ENCODE measurements at places on chromosomes 13 and 19. TPM values are rescaled to one million over a fixed set of nuclear protein-coding genes. Genes with fewer than 3 reads are reported as not detected.

The MRPL57 gene
- polyA plus RNA-seq, result 20.4 TPM

The DCLK1 gene
- 7.0 TPM for polyA plus RNA-seq

The ZNF583 gene
- 11.9 TPM for polyA plus RNA-seq

The MYH14 gene
- 22.9 TPM for polyA plus RNA-seq

The LRP3 gene
- 16.3 TPM for polyA plus RNA-seq

GRCh38 chr13:79374578-79374977, 31.5 kb downstream of the RBM26 start:
- DNase-seq, result no peak

- no peak for DNase-seq
Measured at GRCh38 chr13:97395447-97396136, 38.4 kb upstream of the RAP2A start.

GRCh38 chr13:53901593-53901992, 873.0 kb downstream of the OLFM4 start:
- DNase-seq, result no peak

- peak; percentile 57 for DNase-seq
Measured at GRCh38 chr13:44191504-44192171, 182.0 kb upstream of the SERP2 start.

- no peak for DNase-seq
Measured at GRCh38 chr19:45218911-45219743, 26.1 kb downstream of the EXOC3L2 start.

GRCh38 chr13:93307136-93307535, 80.5 kb downstream of the GPC6 start:
- no peak for DNase-seq

DNA sequence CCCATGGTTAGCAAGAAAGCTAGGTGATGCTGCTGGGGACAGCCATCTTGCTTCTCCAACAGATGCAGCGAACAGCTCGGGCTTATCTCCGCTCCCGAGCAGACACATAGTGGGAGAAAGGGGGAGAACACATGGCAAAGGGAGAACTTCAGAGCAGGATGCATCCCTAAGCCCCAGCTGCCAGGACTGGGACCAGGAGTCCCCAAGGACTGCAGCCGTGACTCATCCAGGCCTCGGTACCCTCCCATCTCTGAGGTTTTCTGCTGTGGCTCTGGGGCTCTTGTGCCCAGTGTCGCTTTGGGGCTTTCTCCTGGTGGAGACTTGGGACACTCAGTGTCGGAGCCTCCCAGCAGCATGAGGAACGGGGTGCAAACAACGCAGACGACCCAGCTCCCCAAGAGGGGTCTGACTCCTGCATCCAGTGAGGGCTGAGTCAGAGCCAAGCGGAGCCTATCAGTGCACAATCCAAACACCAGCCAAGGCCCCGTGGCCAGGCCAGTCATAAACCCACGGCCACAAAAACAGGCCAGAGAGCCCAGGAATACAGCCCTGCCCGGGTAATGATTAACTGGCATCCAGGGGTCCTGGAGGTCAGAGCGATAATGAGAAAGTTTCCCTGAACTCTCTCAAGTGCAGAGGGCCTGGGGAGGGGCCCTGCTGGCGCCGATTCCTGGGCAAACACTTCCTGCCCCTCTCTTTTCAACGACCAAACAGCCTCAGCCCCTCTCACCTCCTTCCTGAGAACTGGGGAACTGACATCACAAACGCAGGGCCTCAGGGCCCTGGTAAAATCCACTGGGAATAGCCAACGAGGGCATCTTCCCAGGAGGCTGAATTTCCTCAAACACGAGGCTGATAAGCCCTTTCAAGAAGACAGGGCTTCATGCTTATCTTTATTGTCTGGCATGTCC, 202.9 kb downstream of the USP12 start:
- DNase-seq, result no peak

GRCh38 chr19:51766461-51766860, 5.5 kb downstream of the FPR2 start:
- DNase-seq, result no peak

DNA sequence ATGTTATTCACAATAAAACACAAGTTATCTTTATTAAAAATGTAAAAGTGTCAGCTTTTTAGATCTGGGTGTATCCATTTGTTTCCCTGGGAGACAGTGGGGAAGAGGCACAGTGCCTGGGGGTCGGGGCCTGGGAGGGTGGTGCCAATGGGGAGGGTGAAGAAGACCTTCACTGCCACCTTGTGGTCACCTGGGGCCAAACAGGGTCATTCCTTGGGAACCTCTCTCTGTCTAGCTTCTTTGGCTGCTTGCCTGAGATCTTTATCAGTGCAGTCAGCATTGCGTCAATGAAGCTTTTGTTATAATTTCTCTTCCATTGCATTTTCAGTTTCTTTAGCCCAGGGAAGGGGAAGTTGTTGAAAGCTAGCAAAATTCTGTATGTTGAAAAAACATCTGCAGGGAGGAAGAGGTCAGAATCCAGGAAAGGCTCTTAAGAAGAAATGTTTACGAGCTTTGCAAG, 39.1 kb downstream of the PCDH8 start:
- DNase-seq, result peak; percentile 67

DNA sequence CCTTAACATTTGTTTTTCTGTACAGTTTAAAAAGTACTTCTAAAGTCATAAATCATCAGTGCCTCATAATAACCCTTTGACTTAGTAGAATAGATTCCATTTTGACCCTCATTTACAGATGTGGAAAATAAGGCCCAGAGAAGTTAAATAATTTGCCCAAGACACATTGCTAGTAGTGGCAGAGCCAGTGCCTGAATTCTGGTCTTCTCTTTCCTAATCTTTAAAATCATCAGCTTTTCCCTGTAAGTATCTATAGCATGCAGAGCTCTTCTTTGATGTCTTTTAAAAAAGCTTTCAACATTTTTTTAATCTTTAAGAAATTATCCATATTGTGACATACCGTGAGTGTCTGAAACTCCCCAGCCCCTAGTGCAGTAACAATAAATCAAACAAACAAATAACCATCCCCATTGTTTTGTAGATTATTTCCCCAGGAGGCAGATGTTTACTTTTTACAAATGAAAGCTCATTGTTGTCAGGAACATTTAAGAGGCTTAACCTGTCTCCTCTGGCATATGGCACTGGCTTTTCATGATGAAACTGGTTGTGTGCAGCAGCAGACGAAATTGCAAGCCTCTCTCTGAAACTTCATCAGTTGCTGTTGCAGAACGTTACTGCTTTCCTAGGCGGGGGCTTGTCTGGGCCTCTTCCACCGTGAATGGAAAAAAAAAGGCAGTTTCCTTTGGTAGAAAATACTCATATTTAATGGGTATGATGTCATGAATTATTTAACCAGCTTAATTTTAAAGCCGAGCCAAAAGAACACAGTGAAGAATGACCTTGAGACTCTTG, 31.7 kb upstream of the PCDH8 start:
- no peak for DNase-seq

Measured in left kidney (tissue), 8 donors.